ENCODE measurements at places on chromosomes 5 and 9. TPM values are rescaled to one million over a fixed set of nuclear protein-coding genes. Genes with fewer than 3 reads are reported as not detected.
A peak's percentile ranks its signal among the peaks of the same experiment; 100 is the strongest.

DNA sequence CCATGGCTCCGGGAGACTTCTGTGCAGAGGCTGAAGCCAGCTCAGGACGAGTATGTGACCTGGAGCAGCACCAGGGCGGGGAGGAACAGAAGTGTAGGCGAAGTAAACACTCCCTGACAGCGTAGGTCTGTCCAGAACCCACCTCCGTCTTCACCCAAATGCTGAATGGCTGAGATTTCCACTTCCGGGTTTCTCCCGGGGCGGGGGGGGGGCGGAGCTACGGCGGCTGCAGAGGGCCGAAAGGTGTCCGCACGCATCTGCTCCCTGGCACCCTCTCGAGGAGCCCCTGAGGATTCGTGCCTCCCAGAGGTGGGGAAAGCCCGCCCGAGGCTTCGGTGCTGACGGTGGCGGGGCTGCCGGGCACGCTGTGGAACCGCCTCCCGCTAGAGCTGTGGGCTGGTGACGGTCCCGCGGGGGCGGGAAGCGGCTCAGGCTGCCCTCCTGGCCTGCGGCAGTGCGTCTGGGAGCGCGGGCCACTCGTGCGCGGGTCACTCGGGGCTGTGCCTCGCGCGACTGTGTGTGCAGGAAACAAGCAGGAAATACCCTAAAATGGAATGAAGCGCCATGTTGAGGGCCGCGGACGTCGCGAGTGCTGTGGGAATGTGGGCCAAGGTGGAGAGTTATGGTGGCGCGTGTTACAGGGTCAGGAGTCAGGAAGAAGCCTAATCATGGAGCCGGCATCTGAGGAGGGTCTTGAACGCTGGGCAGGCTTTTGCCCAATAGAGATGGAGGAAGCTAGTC is 1425.4 kb downstream of the FOXD4L5 start:
- DNase-seq = no peak

Gene TMC1
- not detected for total RNA-seq

Gene IFNA13
- not detected for total RNA-seq

DNA sequence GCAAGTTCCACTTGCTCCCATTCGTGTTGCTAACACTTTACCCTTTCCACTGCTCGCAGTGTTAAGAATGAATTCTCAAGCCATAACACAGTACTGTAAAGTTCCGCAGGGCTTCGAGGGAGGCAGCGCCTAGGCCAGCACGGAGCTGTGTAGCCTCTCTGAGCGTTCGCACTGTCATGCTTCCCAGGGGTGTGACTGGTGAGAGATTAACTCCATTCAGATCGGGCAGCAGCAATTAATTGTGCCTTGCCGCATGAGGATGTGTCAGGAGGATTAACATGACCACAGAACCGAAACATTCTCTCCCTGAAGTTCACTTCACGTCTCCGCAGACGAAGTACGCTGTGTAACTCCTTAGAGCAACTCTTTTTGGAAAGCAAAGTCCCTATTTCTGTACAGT is 23.2 kb downstream of the ZBTB34 start:
- DNase-seq = no peak

Gene SLC34A3
- not detected for total RNA-seq

GRCh38 chr9:7622481-7622880 is 177.1 kb downstream of the DMAC1 start:
- no peak for DNase-seq

Gene PCDHGA12
- 10.6 TPM for total RNA-seq

DNA sequence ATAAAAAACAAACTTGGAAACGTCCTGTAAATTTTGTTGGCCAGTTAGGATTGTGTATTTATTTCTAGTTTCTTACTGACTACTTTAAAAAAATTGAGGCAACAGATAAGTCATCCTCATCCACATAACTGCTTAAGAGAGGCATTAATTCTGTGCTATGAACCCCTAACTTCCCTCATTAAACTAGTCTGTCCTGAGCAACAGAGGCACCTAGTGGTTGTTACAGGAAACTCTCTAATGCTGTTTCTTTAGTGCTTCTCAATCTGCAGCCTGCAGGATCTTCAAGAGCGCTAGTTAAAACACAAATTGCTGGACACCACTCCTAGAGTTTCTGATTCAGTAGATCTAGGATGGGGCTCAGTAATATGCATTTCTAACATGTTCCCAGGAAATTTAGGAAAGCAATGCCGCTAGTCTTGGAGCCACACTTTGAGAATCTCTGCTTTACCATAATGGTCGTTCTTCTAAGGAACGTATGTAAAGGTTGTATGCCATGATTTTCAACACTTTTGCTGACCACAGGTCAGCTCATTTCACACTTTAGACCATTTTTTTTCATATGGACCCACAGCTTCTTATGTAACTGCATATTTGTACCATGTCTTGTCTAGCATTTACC is 410.1 kb upstream of the SMARCA2 start:
- no peak for DNase-seq

GRCh38 chr5:63963080-63963735 is 963 bp upstream of the HTR1A start:
- no peak for DNase-seq

DNA sequence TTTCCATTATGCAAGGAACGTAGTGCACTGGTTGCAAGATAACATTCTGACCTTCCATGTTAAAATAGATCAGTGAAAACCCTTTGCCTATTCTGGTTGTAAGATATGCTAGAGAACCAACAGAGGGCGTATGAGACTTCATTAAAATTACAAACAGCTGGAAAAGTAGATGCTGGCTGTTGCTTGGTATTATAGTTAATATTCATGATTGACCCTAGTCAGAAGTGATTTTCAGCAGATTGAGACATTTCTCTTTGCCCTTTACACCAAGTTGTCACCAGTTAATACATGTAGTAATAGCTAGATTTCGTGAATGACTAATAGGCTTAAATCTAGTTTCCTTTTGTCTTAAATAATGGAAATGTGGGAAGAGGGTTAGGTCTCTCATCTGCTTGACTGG is 13.8 kb upstream of the FGF18 start:
- DNase-seq = no peak

GRCh38 chr9:93959739-93960154 is 4.6 kb upstream of the BARX1 start:
- DNase-seq = no peak

DNA sequence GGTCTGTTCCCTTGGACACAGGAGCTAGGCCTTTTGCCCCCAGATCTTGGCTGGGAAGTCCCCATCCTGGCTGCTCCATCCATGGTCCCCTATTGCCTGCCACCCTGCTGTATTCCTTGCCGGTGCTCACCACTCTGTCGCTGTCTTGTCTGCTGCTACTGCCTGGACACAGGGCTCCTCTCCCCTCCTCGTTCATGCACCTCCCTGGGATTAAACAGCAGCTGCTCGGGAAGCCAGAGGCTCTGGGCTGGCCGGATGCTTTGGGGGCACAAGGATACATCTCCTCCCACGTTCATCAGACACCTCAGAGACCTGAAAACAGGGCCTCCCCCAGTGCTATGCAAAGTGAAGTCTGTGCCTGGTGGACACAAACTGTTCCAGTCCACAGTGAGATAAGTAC is 110.4 kb downstream of the ZNF354C start:
- no peak for DNase-seq

Gene SLC45A2
- not detected for total RNA-seq

Gene TLR4
- total RNA-seq = 9.3 TPM

DNA sequence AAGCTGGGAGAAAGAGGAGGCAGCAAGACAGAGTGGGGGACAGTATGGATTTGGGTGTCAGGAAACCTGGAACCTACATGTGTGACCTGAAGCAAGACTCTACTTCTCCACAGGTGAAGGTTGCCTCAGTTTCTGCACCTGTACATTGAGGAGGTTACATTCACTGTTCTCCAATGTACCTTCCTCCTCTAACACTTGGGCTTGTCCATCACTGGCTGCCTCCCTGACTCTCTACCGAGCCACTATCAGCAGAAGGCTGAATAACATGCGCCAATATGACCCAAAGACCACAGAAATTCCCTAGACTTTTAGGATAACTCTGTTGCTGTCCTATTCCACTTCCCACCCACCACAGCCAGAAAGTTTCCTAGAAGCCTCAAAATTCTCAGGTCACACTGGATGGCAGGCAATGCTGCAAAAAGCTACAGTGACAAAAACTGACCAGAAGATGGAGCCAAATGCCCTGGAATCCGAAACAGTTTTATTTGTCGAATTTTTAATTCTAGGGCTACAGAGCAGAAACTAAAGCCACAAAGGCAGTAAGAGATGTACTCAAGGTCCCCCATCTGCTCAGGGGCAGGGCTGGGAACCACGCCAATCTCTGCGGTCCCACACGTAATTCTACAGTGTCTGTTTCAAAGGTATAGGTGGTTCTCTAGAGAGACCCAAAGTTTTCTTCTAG is 64.4 kb downstream of the FAM114A2 start:
- no peak for DNase-seq

Gene FAM163B
- total RNA-seq = not detected

- peak; percentile 77 for DNase-seq
Observed at GRCh38 chr5:2752059-2752820, 763 bp upstream of the IRX2 start.

DNA sequence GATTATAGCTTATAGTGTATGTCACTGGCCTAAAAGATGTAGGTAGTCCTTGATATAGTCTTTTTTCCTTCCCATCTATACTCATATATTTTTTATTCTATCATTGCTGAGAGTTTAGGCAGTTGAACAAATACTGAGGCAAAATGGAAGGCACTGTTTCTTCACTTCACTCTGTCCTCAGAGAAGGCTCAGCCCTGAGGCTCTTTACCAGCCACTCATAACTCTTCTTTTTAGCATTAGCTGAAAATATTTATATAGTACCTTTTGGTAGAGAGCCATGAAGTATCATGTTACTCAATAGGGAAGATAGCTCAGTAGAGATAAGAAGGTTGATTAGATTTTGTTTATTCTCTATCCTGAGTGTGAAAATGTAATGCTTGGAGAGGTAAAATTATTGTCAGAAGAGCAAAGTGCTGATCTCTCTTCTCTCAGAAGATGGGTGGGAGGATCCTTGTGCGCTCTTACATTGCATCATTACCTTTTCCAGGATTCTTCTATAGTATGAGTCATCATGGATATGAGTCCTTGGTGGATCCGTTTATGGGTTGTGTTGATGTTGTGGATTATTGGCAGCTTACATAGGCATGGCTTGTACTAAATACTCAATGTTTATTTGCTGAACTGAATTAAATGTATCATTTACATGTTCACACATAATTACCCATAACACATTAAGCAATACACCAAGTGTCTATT is 88.1 kb downstream of the ANXA1 start:
- DNase-seq = no peak
